ENCODE measurements at places on chromosomes 16 and 17.

DNA sequence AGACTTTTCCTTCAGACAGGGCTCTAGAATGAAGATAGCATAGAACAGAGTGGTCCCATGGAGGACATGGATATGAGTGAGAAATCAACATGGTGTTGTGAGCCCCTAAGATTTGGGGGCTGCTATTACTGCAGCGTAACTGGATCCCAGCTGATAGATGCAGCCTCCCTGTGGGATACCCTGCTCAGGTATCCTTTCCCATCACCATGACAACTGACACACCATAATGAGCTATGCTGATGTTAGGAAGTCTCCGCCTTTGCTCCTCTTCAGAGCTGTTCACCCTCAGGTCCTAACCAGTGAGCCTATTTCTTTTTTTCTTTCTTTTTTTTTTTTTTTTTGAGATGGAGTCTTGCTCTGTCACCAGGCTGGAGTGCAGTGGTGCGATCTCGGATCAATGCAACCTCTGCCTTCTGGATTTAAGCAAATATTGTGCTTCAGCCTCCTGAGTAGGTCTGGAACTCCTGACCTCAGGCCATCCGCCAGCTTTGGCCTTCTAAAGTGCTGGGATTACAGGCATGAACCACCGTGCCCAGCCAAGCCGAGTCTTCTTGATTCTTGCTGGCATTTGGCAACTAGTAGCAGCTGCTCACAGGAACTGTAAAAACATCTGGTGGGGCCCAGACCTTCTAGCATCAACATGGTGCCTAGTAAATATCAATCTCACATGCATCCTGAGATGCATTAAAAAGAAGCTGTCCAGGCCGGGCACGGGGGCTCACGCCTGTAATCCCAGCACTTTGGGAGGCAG lies 17.1 kb downstream of the STX4 start:
- DNase-seq, result no peak

GRCh38 chr17:7328009-7328408 lies 1.1 kb downstream of the NEURL4 start:
- DNase-seq, result no peak

DNA sequence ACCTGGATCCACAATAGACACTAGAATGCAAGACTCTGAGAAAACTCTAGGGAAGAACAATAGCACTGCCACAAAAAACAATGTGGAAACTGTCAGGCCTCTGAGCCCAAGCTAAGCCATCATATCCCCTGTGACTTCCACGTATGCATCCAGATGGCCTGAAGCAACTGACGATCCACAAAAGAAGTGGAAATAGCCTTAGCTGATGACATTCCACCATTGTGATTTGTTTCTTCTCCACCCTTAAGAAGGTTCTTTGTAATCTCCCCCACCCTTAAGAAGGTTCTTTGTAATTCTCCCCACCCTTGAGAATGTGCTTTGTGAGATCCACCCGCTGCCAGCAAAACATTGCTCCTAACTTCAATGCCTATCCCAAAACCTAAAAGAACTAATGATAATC lies 39.2 kb upstream of the TNRC6C start:
- DNase-seq, result no peak

GRCh38 chr17:76956846-76957540 lies 88.8 kb downstream of the MGAT5B start:
- no peak for DNase-seq

DNA sequence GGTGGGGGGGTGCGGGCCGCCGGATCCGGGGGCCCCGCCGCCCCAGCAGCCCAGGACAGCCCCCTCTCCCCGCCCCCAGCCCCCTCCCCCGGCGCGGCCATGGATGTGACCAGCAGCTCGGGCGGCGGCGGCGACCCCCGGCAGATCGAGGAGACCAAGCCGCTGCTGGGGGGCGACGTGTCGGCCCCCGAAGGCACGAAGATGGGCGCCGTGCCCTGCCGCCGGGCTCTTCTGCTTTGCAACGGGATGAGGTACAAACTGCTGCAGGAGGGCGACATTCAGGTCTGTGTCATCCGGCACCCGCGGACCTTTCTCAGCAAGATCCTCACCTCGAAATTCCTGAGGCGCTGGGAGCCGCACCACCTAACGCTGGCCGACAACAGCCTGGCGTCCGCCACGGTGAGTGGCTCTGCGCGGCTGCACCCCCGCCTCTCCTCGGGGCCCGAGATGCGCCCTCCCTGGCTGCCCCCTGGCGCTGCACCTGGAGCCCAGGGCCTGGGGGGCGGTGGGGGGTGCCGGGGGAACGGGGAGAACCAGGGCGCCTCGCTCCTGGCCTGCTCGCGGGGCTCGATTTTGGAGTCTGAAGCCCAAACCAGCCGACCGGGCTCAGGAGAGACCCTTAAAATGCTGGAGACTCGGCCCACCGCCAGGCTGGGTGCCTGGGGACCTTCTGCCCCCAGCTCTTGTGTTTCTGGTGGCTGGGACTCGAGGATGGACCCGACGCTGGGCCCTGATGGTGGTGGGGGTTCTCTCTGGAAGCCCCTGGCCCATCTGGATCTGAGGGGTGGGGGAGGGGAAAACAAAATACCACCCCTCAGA lies 744 bp downstream of the CMIP start:
- no peak for DNase-seq

- DNase-seq, result no peak
These were observed 22.6 kb downstream of the SLC39A11 start for GRCh38 chr17:73069841-73070240.

DNA sequence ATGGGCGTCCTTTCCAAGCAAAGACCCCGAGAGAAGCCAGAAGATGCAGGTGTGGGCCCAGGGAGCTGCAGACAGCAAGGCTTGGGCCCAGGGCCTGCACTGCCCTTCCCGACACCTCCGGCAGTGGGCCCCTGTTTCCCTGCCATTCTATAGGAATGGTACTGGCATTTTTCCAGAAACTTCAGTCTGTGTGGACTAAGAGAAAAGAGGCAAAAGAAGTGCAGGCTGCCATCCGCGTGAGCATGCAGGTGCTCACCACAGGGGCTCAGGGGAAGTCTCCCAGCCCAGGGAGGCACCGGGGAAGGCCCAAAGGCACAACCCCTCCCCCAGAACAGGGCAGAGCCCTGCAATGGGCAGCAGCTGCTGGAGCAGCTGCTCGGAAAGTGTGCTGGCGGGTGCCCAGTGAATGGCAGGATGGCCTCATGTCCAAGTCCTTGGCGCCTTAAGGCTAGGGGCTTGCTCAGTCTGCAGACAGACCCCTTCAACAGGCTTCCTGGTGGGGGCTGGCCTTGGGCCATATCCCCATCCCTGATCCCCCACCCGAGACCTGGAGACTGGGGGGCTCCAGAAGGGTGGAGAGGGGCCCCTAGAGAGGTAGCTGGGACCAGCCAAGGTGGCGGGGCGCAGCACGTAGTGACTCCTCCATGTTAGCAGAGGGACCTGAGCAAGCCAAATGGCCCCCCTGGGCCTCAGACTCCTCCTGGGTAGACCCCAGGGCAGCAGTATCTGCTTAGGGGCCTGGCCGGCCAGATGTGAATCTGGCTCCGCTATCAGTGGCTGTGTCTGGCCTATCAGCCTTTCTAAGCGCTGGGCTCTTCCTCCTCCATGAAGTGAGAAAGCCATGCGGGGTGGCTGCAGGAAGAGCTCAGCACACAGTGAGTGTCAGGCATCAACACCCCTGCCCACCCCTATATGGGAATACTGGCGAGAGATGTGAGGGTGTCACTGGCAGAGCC lies 6.7 kb upstream of the TPPP3 start:
- DNase-seq, result no peak

DNA sequence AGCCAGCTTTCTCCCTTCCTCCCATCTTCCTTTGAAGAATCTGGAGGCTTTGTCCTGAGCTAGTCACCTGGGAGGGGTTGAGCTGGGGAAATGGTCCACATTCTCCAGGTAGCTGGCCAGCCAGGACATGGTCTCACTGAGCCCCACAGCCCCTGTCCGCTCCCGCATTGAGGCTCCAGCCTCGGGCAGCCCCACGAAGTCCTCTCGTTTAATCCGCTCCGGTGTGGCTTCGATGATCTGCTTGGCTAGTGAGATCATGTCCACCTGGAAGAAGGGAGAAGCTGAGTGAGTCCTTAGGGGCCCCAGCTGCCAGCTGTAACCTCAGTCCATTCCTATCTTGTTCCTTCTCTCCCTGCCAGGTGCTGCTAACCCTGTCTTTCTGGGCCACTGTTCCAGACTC lies 2.7 kb upstream of the SPAG7 start:
- DNase-seq, result no peak

DNA sequence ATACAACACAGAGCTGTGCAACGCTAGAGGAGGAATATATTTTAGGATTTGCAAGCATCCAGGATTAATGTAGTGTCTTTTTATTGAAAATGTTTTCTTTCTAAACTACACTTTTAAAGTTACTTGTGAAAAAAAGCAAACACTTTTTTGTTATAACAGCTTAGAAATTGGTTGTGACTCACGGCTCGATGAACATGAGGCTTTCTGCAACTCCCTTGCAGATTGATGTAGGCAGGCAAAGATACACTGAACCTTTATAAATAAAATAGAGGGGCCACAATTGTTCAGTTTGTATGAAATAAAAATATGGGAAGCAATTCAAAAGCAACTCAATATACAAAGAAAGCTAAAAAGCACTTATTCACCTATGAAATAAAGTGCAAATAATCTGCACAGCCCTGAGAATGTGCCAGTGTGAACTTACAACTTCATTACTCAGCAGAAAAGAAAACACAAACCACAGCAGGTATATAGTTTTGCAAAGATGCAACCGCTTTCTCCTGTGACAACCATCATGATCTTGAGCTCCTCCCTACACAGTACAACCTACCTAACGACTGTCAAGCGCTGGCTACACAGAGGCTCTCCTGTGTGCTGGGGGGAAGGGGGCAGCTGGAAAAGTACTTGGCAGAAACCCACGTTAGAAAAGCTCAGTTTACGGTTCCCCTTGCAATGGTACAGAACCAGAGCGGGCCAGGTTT lies 948 bp downstream of the LUC7L start:
- DNase-seq, result no peak

- DNase-seq, result no peak
These were observed 80.6 kb downstream of the OR1D5 start for GRCh38 chr17:2982854-2983253.

DNA sequence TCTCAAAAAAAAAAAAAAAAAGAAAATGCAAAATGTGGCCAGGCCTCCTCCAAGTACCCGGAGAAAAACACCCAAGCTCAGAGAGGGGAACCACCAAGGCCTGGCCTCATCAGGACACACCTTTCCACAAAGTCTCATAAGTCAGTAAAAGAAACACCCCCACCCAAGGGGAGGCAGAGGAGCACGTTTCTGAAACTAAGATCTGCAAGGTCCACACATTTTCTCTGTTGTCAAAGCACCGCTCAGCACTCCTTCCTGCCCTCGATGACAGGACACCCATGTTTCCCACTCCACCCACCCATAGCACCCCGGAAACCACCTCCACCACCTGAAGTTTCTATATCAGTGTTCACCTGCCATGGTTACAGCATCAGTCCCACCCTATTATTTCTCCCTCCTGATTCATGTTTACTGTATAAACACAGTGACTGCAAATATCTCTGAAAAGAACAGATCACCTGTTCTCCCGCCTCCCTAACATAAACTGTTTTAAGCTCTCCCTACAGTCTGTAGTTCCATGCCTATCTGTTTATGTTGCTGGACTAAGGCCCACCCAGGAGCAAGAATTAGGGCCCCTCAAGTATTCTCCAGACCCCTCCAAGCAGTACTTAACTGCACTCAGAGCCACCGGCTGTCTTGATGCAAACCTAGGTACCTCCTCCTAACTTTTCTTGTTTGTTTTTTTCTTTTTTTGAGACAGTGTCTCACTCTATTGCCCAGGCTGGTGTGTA lies 2.0 kb downstream of the CORO7 start:
- peak; percentile 51 for DNase-seq

- no peak for DNase-seq
These were observed 24.2 kb upstream of the CPHXL start for GRCh38 chr16:75750528-75750927.

GRCh38 chr17:18858567-18859245 lies 775 bp downstream of the PRPSAP2 start:
- no peak for DNase-seq

DNA sequence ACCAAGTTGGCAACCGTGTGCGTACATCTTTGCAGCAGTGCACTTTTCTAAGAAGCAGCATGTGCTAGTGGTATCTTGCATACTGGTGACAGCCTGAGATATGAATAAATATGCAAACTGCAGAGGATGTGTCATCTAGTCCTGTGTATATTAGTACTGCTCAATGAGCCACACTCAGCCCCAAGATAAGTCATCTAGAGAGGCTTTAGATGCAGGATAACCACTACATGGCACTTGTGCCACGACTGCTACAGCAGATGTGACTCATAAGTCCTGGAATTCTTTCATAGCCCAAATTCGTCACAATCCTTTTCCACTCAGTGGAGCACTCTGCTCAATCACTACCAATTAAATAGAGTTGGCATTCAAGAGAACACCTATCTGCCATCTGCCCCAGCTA lies 171.5 kb downstream of the AXIN2 start:
- no peak for DNase-seq

DNA sequence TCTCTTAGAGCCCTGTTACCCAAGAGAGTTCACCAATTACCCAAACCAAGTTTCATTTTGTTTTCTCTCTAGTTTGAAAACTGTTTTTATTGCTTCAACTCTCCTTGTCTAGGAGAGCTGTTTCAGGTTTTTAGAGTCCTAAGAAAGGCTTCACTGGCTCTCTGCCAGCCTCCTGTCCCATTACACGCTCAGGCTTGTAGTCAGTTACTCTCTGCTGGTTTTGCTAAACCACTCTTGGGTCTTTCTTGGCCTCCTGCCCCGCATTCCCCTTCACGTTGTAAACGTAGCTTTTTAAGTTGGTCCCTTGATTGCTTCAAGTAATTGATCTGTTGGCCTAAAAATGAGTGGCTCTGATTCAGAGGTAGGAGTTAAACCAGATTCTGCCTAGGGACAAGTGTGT lies 529.1 kb downstream of the MAF start:
- DNase-seq, result no peak

DNA sequence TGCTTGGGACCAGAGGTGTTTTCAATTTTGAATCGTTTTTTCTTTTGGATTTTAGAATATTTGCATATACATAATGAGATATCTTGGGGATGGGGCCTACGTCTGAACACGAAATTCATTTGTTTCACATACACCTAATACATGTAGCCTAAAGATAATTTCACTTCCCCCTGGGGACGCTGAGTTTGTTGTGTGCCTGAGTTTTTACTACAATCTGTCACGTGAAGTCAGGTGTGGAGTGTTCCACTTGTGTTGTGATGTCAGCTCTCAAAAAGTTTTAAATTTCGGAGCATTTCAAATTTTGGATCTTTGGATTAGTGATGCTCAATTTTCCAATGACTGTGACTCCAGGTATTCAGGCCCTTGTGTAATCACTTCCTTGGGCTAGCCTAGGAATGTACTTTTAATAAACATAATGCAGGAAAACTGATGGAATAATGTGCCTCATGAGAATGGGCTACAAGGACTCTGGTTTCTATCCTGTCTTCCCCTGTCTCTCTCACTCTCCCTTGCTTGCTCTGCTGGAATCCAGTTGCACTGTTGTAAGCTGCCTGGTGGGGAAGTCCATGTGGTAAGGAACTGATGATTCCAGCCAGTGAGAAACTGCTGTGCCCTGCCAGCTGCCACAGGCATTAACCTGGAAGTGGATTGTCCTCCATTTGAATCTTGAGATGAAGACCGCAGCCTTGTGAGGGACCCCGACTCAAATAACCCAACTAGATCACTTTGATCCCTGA lies 403.8 kb downstream of the SHISA9 start:
- DNase-seq, result no peak

- DNase-seq, result no peak
These were observed 160.7 kb downstream of the RGS9 start for GRCh38 chr17:65297916-65298315.

GRCh38 chr16:86584726-86585721 lies 6.7 kb downstream of the FOXL1 start:
- no peak for DNase-seq
